ENCODE measurements at places on chromosomes 12 and 14.

DNA sequence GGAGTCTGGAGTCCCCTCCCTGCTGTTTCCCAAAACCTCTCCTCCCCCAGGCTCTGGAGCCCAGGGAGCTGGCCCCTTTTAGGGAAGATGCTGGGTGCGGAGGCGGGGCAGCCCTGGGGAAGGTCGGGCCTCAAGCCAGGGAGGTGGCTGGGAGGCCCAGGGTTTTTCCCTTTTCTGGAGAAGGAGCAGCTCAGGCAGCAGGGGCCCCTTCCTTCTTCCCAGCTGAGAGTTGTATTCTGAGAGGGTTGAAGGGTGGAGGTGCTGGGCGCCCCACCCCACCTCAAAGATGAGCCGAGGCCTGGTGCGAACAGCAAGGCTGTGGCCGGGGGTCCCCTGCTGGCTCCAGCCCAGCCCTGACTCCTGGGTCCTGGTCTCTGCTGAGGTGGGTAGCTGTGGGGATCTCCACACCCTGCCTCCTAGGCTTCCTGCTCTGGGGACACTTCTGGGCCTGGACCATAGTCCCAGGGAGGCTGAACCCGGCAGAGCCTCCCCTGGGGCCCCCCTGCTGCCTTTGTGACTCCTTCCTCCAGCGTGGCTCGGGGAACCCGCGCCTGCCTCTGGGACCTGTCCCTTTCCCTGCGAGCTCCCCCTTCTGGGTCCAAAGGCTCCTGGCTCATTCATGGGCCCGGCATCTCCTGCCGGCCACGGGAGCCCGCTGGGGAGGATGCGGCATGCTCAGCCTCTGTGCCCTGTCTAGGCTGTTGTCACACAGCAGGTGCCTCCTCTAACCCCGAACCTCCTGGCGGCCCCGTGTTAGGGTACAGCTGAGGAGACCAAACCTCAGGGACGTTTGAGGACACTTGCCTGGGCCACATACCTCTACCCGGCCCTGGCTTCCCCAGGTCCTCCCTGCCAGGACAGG lies 4.4 kb downstream of the TRMT61A start:
- DNase-seq, result no peak

DNA sequence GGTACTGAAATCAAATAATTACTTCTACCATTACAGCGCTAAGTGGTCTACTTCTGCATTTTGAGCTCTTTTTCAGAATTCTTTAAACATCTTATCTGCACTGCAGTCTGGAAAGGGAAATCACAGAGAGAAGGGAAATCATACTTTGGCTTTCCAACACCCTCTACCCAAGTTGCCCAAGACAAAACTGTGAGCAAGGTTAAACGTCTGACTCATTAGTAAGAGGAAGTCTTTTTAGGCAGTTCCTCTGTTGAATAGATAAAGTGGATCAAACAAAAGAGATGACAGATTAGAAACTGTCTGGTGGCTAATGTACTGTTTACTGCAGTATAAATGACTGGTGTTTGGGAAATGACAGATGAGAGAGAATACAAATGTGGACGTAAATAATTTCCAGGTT lies 858.1 kb downstream of the NRXN3 start:
- DNase-seq, result no peak

- no peak for DNase-seq
These were observed 66.6 kb downstream of the IFNG start for GRCh38 chr12:68092976-68093375.

- DNase-seq, result no peak
These were observed 878.1 kb downstream of the DIO2 start for GRCh38 chr14:79333198-79333546.

- DNase-seq, result no peak
These were observed 127.9 kb downstream of the TMTC1 start for GRCh38 chr12:29655861-29656260.

GRCh38 chr12:105987685-105988035 lies 151.1 kb downstream of the NUAK1 start:
- DNase-seq, result no peak

GRCh38 chr12:52089491-52089890 lies 10.0 kb downstream of the SMIM41 start:
- no peak for DNase-seq

DNA sequence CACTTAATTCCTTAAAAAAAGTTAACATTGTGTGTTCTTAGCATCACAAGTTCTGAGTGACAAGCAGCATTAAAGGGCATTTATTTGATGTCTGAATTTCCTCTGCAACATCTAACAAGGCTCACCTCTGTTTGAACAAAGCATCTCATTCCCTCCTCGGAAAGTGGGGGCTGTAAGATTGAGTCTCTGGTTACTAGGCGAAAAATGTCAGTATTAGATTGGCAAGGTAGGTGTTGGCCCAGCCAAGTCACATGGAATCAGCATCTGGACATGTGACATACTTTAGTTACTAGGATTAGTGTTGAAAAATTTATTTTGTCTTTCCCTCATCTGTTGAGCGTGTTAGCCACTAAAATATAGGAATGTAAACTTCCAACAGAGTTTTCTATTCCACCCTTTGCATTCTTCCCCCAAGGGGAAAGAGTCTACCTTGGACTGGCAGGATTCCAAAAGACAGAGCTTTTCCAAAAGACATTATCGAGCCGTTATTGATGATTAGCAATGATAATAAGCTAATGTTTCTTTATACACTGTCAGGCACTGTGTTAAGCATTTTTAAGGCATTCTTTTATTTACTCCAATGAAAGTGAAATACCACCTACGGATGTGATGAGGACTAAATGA lies 194.9 kb upstream of the BTG1 start:
- no peak for DNase-seq

- no peak for DNase-seq
These were observed 2.6 kb downstream of the GPR68 start for GRCh38 chr14:91241863-91242262.

DNA sequence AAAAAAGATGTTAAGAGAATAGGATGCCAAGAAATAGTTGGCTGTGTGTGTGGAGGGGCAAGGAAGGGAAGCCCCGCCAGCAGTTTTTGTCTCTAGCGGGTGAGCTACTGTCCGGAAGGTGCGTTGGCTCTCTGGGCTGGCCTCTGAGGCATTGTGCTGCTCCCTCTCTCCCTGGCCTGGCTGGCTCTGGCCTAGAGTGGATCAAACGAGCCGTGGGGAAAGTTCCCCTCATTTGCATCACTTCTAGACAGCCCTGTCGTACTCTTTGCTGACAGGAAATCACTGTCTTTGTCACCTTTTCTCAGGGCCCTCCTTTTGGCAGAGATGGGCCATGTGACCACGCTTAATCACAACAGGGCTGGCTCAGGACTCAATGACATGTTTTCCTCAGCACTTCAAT lies 236.1 kb upstream of the NPAS3 start:
- no peak for DNase-seq

GRCh38 chr14:68976160-68977067 lies 2.7 kb downstream of the ACTN1 start:
- no peak for DNase-seq

DNA sequence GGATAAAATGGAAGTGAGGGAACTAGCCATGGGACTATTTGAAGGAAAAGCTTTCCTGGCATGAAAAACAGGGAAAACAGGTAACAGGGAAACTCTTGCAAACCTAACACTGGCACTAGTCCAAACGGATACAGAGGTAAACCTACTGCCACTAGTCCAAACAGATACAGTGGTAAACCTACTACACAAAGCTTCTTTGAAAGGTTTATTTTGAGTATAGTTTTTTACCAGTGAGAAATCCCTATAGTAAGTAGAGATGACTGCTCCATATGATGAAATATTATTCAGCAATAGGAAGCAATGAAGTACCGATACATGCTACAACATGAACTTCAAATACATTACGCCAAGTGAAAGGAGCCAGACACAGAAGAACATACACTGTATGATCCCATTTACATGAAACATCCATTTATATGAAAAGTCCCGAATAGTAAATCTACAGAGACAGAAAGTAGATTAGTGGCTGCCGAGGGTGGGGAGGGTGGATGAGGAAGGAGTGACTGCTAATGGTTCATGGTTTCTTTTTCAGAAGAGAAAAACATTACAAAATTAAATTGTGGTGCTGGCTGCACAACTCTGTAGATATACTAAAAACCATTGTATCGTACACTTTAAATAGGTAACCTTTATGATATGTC lies 25.5 kb downstream of the SPTLC2 start:
- DNase-seq, result no peak

DNA sequence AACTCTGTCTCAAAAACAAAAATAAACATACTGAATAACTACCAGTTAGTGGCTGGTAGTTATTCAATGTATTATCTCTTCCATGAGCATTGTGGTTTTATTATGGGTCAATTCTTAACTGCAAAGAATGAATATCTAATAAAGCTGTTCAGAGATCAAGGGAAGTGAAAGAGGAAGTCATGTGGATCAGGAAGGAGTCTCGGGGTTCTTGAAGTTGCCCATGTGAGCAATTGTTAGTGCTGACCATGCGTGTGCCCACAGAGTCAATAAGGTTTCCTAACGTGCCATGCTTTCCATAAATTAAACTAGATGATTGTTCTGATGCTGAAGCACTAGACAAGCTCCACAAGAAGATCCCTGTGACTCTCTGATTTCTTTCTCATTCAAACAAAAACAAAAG lies 136.5 kb upstream of the CPSF6 start:
- no peak for DNase-seq

- DNase-seq, result no peak
These were observed 90.0 kb upstream of the SLC38A4 start for GRCh38 chr12:46915836-46916235.

- no peak for DNase-seq
These were observed 161.0 kb upstream of the CRY1 start for GRCh38 chr12:107254258-107254856.

- DNase-seq, result no peak
These were observed at the start of gene MAP1LC3B2 for GRCh38 chr12:116559162-116559935. Gene MAP1LC3B2, plus strand, starts transcription at chr12:116559381. Its CDS starts 16,562 bp downstream, at chr12:116575943.

DNA sequence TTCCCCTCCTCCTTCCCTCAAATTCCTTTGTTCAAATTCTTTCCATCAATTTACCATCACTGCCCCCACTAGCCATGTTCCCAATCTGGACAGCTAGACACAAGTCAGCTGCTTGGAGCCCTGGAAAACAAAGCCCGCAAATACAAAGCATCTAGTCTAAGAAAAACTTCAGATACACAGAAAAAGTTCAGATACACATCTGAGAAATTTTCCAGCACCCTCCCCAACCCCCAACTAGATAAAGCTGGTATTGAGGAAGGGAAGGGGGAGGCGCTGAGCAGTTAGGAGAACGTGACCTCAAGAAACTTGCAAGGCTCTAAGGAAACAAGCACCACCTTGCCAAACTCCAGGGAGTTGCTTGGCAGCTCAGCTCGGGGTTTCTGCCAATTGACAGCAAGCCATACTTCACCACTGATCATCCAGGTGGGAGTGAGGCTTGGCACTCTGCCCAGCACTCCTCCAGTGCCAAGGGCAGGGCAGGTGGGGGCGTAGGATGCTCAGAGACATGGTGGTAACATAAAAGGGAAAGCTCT lies 5.1 kb upstream of the CNIH1 start:
- DNase-seq, result peak; percentile 33

- no peak for DNase-seq
These were observed 9.1 kb upstream of the ATG101 start for GRCh38 chr12:52060498-52061177.

DNA sequence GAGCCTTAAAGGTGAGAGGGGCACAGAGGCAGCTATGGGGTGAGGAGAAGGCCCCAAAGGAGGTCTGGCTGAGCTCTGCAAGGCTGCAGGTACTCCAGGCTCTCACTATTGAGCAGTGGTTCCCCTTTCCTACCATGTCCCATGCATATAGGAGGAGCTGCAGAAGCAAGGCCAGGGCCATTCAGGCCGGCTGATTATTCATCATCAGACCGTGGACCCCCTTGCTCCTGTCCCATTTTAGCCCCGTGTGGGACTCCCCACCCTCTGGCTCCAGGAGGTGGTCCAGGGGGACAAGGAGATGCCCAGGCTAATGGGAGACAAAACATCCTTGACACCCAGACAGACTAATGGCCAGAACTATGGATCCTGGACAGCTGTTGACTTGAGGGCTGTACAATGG lies 3.1 kb downstream of the GPD1 start:
- no peak for DNase-seq

DNA sequence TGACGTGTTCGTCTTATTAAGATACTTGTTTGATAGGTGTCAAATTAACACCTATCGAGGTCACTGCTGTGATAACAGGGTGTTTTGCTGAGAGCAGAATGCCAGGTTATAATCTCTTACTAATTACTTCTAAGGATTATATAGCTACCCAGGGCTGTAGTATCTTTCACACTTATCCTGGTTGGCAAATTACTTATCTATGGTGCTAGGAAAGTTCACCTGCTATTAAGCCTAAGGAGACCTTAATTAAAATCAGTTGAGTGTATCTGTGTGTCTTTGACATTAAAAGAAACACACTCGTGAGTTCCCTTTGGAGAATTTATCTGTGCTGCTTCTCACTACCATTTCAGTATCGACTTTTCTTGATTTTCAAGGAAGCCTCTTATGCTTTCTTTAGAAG lies 301.6 kb upstream of the SLC16A7 start:
- DNase-seq, result no peak

DNA sequence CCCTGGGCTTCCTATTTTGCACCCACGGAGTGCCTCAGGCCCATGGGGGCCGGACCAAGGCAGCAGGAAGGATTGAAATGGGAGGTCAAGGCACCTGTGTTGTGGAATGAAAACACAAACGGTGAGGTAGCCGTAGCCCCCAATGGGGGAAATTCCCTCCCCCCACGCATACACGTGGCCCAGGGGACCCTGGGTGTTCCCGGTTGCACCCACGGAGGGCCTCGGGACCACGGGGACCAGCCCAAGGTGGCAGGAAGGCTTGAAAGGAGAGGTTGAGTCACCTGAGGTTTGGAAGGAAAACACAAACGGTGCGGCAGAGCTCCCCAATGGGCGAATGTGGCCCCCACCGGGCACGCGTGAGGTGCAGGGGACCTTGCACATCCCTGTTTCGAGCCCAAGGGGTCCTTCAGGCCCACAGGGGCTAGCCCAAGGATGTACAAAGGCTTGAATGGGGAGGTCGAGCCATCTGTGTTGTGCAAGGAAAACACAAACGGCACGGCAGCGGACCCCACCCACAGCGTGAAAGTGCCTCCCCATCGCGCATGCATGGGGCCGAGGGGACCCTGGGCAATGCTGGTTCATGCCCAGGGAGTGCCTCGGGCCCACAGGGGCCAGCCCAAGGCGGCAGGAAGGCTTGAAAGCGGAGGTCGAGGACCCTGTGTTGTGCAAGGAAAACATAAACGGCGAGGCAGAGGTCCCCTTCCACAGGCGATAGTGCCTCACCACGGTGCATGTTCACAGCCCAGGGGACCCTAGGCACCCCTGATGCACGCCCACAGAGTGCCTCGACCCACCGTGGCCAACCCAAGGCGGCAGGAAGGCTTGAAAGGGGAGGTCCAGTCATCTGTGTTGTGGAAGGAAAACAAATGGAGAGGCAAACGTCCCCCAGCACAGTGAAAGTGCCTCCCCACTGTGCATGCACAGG lies 376.7 kb downstream of the ALG10 start:
- no peak for DNase-seq

GRCh38 chr12:20415641-20416040 lies 47.3 kb downstream of the PDE3A start:
- DNase-seq, result no peak

- no peak for DNase-seq
These were observed 93.4 kb downstream of the TSPAN9 start for GRCh38 chr12:3170423-3171194.
